Right renal cortex interstitium (tissue), 3 donors: ENCODE measurements at places on chromosomes 5 and 9.

GRCh38 chr5:82356021-82356420 lies 77.9 kb upstream of the RPS23 start:
- no peak for DNase-seq

- no peak for DNase-seq
Observed at GRCh38 chr5:126915496-126915895, 114.9 kb downstream of the MARCHF3 start.

DNA sequence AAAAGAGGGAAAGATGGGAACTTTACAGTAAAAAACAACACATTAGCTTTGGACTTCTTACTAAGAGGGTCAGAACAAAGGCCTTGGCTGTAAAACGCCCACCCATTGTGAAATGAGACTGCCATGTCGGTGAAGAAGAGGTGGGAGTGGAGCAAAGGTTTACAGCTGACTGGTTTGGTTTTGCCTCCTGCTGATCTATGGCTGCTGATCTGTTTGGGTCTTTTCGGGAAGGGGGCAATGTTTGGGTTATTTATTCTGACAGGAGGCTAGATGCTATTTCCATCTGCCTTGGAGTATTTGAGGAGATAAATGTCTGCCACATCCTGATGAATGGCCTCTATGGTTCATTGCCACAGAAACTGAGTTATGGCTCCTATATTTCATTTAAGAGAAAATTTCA lies 408.7 kb downstream of the TLE4 start:
- DNase-seq = no peak

- DNase-seq = no peak
Observed at GRCh38 chr9:106761493-106761892, 101.5 kb upstream of the ZNF462 start.

- no peak for DNase-seq
Observed at GRCh38 chr5:77898385-77898784, 122.2 kb upstream of the TBCA start.

GRCh38 chr5:169567079-169567478 lies 16.5 kb upstream of the SPDL1 start:
- DNase-seq = no peak

- no peak for DNase-seq
Observed at GRCh38 chr9:38337706-38338264, 54.7 kb upstream of the ALDH1B1 start.

- DNase-seq = no peak
Observed at GRCh38 chr9:97041898-97042297, 3.0 kb upstream of the CTSV start.

GRCh38 chr5:43543434-43543833 lies 13.4 kb downstream of the PAIP1 start:
- no peak for DNase-seq

DNA sequence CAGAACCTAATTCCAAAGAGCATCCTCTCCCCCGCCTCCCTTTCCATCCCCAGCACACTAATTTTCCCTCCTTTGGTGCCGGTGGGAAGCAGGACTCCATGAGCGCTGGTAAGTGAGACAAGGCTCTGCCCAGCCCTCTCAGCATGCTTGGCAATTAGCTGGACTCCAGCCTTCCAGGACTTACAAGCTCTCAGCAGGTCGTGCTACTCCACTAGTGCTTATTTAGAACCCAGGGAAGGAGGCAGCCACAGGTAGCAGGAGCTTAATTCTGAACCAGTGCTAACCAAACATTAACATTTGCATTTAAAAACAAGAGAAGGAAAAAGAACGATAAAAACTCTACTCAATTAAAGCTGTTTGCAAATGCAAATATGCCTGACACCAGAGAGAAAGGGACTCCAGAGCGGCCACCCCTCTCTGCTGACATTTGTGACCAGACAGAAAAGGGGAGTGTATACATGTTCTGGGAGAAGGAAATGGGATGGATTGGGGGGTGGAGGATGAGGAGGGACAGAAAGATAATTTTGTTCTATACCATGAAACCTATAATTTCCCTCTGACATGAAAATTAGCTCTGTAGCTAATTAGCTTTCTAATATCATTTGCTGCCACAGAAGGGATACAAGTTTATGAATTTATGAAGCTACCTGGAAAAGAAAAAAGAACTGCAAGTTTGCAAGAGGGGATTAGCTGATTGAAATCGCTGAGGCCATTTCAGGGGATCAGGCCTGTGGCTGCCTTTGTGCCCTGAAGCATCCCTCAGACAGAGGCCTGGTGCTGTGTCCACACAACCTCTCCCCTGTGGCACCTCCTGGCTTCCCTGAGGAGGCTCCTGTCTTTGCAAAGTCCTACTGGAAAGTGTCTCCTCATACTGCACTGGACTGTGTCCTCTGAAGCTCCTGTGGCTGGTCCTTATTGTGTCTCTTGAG lies 266.3 kb downstream of the SEC61B start:
- DNase-seq = no peak

- DNase-seq = no peak
Observed at GRCh38 chr9:123607479-123607878, 251.5 kb downstream of the CRB2 start.

DNA sequence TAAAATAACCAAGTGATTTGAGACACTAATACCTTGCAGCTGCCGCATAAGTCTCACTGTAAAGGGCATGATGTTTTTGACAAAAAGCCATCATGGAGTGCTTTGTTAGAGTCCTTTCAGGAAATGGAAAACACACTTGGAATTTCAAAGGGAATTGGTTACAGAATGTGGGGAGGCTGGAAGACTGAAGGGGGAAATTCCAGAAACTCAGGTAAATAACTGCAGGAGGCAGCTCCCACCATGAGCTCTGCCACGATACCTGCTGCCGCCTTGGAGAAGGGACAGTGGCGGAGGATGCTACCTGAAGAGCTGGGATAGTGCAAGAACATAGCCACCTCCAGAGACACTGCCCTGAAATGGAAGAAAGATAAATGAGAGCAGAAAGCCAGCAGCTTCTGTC lies 66.9 kb downstream of the PRKACG start:
- DNase-seq = no peak

DNA sequence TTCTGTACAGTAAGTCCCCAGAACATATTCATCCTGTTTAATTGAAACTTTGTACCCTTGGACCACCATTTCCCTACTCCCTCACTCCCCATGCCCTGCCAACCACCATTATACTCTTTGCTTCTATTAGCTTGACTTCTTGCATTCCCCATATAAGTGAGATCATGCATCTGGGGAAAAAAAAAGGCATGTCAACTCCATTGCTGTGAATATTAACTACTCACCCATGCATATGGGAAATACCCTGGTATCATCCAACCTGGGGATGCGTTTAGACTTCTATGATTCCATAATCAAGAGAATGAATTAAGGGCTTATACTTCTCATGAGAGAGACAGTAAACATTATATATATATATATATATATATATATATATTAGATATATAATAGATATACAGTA lies 659.4 kb upstream of the C9orf72 start:
- no peak for DNase-seq

DNA sequence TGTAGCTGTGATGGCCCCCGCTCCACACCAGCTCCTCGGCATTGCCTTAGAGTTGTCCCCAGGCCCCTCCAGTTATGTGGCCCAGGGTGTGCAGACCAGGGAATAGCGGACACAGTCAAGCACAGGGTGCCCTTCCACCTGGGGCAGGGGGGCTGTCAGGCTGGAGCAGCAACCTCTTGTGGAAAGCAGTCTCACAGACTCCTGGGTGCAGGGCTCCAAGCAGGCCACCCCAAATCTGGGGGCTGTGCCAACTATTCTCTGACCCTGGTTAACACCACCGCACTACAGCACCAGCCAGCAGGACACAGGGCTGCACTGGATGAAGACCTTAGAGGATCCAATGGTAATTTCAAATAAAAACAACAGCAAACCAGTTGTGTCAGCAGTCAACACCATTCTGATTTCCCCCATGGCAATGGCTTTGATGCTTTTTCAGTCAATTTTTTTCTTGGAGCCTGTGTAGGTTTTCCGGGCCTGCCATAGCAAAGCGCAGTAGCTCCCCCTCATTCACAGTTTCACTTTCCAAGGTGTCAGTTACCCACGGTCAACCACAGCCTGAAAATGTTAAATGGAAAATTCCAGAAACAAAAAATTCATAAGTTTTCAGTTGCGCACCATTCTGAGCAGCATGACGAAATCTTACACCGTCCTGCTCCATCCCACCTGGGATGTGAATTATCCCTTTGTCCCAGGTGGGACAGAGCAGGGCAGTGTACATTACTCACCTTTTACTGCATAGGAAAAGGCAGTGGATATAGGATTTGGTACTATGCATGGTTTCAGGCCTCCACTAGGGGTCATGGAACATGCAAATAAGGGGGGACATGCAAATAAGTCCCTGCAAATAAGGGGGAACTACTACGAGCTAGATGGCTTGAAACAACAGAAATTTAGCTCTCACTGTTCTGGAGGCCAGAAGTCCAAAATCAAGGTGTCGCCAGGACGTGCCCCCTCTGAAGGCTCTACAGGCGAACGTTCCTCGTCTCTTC lies 49.0 kb downstream of the C5orf15 start:
- no peak for DNase-seq

- no peak for DNase-seq
Observed at GRCh38 chr5:180230017-180230416, 21.0 kb upstream of the RASGEF1C start.

DNA sequence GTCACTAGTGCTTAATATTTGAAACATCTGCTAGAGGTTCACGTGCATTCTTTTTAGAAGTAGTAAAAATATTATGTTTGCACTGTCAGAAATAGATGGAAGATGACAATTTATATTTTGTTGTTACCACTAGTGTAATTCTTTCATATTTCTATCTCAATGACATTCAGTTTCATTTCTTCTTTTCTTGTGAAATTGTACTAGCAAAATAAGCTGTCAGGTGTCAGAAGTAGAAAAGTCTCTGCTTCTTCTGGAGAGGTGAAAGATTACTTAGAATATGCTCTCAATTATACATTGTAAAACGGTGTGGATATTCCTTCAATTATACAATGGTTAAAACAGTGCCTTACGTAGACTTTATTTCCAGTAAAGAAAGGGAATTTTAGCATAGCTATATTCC lies 395.4 kb downstream of the CSNK1G3 start:
- DNase-seq = no peak

DNA sequence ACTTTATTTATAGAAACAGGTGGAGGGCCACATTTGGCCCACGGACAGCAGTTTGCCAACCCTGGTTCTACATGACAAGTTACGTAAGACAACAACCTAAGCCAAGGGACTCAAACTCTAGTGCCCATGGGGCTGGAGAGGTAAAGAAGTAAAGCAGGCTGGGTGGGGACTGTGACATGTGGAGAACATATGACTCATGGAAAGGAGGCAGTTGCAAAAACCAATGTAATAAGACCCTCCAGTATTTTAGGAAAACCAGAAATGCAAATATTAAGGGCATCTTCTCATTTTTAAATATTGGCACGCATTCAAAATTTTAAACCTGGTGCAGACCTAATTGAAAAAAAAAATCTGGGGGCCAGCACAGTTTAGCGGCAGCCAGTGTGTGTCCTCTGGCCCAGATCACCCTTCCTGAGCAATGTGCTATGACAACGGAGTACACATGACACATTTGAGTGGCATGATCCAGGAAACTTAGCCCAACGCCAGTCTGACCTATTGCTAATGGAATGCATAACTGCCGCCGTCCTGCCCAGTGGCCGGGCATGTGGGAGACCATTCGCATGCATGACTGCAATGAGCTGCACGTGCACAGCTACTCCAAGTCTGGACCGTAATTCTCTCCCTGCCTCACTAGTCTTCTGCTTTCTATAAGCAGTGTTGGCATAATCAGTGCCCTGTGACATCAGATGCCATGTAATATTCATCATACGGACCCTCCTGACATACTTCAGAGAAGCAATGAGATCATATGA lies 97.2 kb downstream of the SH3TC2 start:
- DNase-seq = peak; percentile 44
